ENCODE measurements at places on chromosomes 1 and 21.
A peak's percentile ranks its signal among the peaks of the same experiment; 100 is the strongest.

- DNase-seq = peak; percentile 71
These were observed 13.8 kb downstream of the PARK7 start for GRCh38 chr1:7975212-7975865.

DNA sequence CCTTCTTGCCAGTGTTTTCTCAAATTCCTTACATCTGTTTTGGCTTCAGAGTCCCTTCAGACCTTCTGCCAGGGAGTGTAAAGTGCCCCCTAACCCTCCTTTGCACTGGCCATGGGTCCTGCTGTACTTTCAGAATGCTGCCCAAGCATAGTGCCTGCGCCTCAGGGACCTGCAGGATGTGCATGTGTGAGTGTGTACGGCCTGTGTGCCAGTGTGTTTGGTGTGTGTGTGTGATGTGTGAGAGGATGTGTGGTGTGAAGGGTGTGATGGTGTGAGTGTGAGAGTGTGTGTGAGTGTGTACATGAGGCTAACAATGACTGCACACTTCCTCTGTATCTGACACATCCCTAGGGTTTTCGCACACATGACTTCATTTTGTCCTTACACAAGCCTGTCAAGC, 265.8 kb upstream of the RAB4A start:
- no peak for DNase-seq

DNA sequence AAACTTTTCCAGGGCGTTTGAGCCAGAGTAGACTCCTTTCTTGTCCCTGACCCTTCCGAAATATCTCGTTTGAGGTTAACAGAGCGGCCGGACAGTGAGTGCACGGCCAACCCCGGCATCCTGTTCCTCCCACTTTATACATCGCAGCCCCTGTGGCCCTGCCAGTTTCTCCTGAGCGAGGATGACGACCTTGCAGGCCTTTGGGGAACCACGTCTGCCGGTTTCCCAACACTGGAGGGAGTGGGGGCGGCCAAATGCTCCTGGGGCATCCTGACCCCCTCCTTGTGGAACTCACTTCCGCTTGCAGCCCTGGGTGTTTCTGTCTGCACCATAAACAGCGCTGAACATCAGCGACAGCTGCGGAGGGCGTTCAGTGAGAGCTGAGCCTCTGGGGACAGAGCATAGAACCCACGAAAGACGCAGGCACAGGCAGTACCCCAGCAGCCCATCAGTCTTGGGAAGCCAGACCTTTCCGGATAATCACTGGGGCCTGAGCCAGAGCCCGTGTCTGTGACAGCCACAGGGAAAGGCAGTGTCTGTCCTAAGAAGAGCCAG, 4.8 kb upstream of the KCNAB2 start:
- no peak for DNase-seq

DNA sequence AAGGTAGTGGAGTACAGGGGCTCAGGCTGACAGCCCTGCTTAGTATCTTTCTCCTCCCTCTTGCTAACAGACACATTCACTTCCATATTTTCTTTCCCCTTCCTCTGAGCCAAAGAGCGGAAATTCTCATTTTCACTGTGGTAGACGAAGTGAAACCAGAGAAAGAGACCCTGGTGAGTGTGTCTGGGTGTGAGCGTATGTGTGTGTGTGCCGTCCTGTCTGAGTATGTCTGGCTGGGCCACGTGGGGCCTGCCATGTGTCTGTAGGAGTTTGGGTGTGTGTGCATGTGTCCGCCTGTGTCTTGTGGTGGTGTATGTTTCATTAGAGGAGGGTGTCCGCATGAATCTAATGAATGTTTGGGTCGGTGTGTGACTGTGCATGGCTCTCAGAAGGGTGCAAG, 1.7 kb downstream of the COL8A2 start:
- DNase-seq = no peak

- DNase-seq = peak; percentile 14
These were observed 127.9 kb downstream of the CLIC6 start for GRCh38 chr21:34796518-34797200.

DNA sequence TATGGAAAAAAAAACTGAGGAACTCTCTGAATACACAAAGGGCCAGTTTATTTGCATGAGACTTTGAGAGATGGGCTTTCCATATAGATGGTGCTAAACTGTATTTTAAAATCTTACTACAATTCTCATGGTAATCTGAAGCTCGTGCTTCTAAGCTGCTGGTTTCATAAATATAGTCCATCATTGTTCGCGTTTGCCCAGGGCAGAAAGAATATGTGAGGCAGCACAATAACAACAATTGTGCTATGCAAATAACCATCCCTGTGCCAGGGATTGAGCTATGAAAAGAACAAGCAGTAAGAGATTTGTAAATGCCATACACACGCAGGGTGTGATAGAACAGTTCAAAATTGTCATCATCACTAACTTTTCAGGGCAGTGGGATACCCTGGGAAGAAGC, 4.9 kb upstream of the EPS15 start:
- no peak for DNase-seq

DNA sequence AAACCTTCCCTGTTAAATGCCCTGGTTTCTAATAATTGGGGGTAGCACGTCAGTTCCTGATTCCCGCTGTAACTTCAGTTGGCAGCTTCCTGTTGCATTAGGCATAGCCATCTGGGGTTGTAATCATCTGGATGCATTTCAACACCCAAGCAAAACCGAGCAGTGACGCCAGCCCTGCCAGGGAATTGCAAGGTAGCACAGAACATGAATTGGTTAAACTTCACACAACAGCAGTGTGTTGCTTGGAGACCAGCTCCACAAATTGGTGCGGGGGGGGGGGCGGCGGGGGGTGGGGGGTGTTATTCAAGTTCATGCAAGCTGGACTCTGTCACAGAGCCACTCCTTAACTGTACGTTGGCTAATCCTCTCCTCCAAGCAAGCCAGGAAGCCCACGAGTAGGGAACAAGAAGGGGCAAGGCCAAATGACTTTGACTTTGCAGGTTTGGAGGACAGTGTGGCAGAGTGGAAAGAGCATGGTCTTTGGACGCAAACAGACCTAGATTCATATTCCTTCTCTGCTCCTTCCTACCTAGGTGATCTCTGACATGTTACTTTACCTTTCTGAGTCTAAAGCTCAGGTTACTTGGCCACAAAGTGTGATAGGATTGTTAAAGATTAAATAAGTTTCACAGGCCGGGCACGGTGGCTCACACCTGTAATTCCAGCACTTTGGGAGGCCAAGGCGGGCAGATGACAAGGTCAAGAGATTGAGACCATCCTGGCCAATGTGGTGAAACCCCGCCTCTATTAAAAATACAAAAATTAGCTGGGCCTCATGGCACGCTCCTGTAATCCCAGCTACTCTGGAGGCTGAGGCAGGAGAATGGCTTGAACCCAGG, 4.7 kb downstream of the LAX1 start:
- DNase-seq = peak; percentile 60

DNA sequence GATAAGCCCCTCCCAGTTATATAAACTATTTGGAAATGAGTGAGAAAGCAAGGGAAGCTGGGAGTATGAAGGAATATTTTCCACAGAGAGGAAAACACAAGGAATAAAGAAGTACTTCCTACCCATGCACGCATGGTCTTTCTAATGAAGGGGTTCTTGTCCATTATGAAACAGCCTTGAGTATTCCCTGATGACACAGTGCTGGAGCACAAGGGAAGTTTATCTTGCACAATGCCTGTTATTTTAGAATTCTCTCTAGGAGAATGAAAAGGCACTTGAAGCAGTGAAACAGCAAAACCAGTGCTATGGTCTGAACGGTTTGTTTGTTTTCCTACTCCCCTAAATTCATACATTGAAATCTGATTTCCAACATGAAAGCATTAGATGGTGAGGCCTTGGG, 38.6 kb upstream of the ADAMTS1 start:
- no peak for DNase-seq

- no peak for DNase-seq
These were observed 166.8 kb upstream of the GALNT2 start for GRCh38 chr1:229900220-229900619.

All from NCI-H1092 treated with DMSO at 0.1 percent for 48 hours (cell line).